ENCODE measurements at places on chromosomes 1 and 21.

DNA sequence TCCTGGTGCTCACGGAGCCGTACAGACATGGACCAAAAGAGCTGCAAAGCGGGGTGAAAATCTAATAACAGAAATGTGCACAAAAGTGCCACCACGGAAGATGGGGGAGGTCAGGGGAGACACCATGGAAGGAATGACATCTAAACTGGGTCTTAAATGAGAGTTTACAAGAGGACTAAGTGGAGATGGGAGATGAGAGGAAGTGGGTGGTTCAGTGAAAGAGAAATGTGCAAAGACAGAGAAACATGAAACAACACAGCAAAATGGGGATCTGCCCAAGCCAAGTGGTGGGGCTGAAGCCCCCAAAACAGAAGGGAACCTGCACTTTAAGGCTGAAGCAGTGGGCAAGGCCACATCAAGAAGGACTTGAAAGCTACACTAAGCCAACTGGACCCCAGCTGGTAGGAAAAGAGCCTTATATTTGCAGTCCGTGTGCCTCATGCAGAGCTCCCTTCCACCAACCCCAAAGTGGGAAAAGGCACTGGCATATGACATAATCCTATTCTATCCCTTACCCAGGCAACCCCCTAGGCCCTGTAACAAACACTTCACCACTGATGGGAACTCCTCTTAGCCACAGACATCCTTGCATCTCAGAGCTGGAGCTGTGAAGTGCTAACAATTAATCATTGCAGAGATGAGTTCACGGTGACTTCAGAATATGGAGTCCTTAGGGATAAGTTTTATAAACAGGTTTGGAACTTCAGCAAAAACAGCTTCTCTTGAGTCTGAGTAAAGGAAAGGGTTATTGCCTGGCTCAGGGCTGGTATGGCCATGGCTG, 198.6 kb upstream of the EDN2 start:
- no peak overlapping the region for H3K4me3 ChIP-seq
- DNase-seq: no peak
- peaks cover 7% of the 10 kb centered on the region for H3K4me1 ChIP-seq
- no peaks in the 10 kb centered on the region for H3K36me3 ChIP-seq
- no peaks in the 10 kb centered on the region for H3K27me3 ChIP-seq

- no peaks in the 10 kb centered on the region for H3K27me3 ChIP-seq
- no peak overlapping the region for H3K4me3 ChIP-seq
- no peaks in the 10 kb centered on the region for H3K36me3 ChIP-seq
- peaks cover 10% of the 10 kb centered on the region for H3K4me1 ChIP-seq
Measured at GRCh38 chr21:45525910-45526306, 16.3 kb downstream of the SLC19A1 start.

GRCh38 chr1:14141656-14142055, 441.7 kb downstream of the PRDM2 start:
- no peak overlapping the region for H3K4me3 ChIP-seq
- no peaks in the 10 kb centered on the region for H3K27me3 ChIP-seq
- peaks cover 8% of the 10 kb centered on the region for H3K4me1 ChIP-seq
- DNase-seq: no peak

DNA sequence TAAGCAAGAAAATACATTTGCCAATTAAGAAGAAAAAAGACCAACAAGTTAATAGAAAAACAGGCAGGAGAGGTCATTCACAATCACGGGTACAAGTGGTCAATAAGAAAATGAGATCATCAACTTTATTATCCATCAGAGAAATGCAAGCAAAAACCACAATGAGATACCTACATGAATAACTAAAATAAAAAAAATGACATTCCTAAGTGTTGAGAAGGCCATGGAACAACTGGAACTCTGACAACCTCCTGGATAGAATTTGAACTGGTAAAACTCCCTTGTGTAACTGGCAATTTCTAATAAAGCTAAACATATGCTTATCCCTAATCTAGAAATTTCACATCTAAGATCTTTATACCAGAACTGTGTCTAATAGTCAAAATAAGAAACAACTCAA, 135.4 kb upstream of the BACE2 start:
- DNase-seq: no peak
- no peak overlapping the region for H3K27ac ChIP-seq

DNA sequence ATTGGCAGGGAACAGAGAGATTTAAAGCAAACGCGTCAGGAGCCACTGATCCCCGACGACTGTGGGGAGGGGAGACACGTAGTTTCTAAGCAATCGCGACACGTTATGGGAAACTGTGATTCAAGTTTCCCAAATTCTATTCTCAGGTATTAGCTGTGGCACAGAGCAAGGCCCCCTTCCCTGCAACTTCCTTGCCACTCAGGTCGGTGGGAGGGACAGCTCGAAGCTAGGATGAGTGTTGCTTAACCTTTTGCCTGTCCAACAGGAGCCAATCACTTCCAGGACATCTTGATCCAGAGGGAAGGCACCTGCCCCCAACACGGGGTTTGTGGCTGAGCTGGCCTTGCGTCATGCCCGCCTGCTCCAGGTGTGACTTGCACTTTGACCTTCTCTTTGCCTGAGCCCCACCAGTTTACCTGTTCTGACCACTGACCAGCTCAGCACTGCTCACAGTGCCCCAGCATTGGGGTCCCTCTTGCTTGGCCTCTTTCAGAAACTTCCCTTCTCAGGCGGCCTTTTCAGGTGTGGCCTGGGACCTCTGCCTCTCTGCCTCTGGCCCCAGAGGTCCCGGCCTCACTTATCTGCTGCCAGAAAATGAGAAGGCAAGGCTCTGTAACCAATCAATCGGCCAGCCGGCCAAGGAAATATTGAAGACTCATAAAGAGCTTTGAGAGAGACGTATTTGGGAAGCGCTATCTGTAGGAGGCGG, 24.6 kb downstream of the TEX35 start:
- no peak for DNase-seq
- H3K27ac ChIP-seq: no peak overlapping the region
- H3K4me1 ChIP-seq: no peaks in the 10 kb centered on the region
- no peaks in the 10 kb centered on the region for H3K36me3 ChIP-seq
- no peak overlapping the region for H3K4me3 ChIP-seq
